ENCODE measurements at places on chromosomes 12 and 14. TPM values are rescaled to one million over a fixed set of nuclear protein-coding genes. Genes with fewer than 3 reads are reported as not detected.

DNA sequence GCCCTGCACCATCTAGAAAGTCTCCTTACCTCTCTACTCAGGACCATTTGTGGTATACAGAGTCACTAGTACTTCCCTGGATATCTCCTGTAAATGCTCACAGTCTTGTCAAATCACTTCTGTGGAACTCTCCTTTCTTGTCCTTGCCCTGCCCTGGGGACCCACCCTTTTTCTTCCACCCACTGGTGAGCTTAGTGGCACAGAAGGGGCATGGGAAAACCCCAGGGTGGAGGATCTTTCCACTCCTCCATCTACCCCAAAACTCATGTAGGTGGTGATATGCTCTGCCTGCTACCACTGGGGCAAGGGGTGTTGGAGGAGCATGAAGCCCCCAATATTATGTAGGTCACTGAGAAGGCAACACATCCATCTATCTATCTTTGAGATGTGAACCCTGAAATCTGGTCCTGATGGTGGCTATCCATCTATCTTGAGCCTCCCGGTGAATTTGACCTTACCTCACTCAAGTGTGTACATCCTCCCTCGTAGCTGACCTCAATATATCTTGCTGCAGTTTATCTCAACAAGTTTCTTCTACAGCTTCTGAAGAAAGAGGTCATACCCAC, 943 bp downstream of the TESPA1 start:
- no peaks in the 10 kb centered on the region for H3K4me1 ChIP-seq
- H3K36me3 ChIP-seq = no peaks in the 10 kb centered on the region
- peaks cover 14% of the 10 kb centered on the region for H3K27me3 ChIP-seq
- H3K4me3 ChIP-seq = no peak overlapping the region
- no peak for DNase-seq

OTOGL gene
- 1.3 TPM for total RNA-seq

DNA sequence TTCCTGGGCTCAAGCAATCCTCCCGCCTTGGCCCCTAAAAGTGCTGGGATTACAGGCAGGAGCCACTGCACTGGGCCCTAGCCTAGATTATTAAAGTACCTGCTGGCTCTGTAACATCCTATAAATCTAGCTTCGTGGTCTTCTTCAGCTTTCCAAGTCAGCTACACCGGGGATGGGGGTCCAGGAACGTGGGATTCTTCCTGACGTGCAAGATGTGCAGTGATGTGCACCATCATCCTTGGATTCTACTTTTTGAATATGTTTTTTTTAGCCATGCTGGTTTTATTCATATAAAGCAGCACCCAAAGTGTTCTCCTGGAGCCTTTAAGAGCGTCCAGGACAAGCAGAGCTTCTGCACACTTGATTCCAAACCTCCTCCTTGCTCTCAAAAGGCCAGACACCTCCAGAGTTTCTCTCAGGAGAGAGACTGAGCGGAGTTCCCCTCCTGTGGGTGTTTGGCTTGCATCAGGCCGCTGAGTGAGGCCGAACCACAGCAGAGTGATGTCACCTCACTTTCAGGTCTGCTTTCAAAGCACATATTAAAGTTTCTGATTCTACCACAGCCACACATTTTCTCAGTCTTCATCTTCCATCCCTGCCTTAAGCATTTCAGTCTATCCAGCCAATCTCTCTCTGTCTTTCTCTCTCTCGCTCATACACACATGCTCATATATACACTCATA, 33.4 kb downstream of the VCPKMT start:
- H3K36me3 ChIP-seq = no peaks in the 10 kb centered on the region
- DNase-seq = no peak
- no peaks in the 10 kb centered on the region for H3K27me3 ChIP-seq
- H3K4me3 ChIP-seq = no peak overlapping the region
- H3K27ac ChIP-seq = no peak overlapping the region
- peaks cover 14% of the 10 kb centered on the region for H3K4me1 ChIP-seq

DNA sequence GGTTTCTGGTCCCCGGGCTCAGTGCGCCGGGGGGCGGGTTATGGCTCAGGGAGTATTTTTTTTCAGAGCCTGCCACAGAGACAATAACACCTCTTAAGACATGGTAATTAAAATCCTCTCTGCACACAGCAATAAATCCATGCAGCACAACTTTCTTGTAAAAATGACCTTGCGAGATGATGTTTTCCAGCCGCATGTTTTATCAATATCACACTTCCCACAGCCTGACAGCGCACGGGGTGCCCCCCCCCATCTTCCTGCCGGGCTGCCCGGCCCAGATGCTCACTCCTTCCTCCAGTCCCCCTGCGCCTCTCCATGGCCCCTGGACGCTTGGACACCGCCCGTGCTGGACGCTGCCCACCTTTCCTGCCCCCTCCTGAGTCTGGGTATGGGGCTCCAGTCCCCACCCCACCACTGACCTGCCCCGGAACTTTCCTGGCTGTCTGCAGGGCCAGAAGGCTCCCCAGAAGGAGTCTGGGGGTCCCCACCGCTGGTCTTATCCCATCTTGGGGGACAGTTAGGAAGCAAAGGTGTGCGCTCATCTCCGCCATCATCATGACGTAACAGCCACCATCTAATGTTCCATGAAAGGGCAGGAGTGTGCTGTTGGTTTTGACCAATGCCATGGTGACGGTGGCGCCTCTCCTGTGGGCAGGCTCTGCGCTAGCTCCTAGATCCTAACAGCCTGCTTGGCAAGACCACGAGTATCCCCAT, 182.9 kb downstream of the KIF26A start:
- no peaks in the 10 kb centered on the region for H3K36me3 ChIP-seq
- no peaks in the 10 kb centered on the region for H3K4me1 ChIP-seq
- H3K27me3 ChIP-seq = no peaks in the 10 kb centered on the region
- H3K4me3 ChIP-seq = no peak overlapping the region
- H3K27ac ChIP-seq = no peak overlapping the region
- DNase-seq = no peak

DNA sequence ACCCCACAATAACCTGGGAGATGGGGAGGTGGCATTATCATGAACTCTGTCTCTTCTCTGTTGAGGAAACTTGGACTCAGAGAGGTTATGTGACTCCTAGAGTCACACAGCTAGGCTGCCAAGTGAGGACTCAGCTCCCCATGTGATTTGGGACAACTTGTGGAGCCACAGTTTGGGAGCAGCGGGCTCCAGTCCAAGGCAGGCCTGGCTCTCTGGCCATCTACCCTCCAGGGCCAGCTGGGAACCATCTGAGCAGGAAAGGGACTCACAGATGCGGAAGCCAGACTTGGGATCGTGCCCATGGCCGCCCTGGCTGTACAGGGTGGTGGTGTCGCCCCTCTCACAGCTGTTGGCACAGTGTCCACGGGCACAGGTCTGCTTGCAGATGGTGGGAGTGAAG, 59.1 kb downstream of the ISCA2 start:
- H3K4me3 ChIP-seq = no peak overlapping the region
- H3K36me3 ChIP-seq = peaks cover 11% of the 10 kb centered on the region
- peaks cover 39% of the 10 kb centered on the region for H3K4me1 ChIP-seq
- peak; percentile 82 for DNase-seq

ITPR2 gene
- total RNA-seq = 9.2 TPM

TAS2R7 gene
- total RNA-seq = not detected

DNA sequence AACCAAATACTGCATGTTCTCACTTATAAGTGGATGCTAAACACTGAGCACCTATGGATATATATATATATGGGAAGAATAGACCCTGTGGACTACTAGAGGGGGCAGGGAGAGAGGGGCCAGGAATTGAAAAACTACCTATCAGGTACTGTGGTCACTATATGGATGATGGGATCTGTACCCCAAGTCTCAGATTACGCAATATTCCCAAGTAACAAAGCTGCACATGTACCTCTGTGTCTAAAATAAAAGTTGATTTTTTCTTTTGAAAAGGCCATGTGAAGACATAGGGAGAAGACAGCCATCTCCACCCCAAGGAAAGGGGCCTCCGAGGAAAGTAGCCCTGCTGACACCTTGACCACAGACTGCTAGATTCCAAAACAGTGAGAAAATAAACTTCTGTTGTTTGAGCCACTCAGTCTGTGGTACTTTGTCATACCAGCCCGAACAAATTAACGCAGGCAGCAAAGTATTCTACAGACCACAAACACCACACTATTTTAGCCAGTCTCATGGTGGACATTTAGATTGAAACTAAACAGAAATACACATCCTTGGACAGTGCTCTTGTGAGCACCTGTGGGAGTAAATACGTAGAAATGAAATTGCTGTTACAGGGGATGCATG, 197.1 kb downstream of the EFCAB11 start:
- H3K4me3 ChIP-seq = no peak overlapping the region
- no peaks in the 10 kb centered on the region for H3K4me1 ChIP-seq
- no peak overlapping the region for H3K27ac ChIP-seq
- no peak for DNase-seq
- H3K36me3 ChIP-seq = no peaks in the 10 kb centered on the region
- no peaks in the 10 kb centered on the region for H3K27me3 ChIP-seq

DNA sequence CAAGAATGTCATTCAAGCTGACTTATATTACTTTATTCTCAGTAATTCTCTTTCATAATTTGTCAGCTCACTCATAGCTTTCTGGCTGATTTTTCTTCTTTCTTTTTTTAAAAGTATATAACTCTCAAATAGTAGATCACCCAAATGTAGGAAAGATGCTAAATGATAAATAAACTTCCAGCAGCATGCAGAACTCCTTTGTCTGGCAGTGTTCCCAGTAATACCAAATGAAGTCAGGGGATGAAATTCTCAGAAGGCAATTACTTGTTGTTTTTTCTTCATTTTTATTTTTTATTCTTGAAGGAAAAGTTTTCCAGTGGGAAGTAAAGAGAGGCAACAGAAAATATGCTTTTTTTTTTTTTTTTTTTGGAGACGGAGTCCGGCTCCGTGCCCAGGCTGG, 133.3 kb upstream of the SLCO1C1 start:
- no peak overlapping the region for H3K27ac ChIP-seq
- no peaks in the 10 kb centered on the region for H3K36me3 ChIP-seq
- H3K4me1 ChIP-seq = no peaks in the 10 kb centered on the region
- no peak for DNase-seq

- no peaks in the 10 kb centered on the region for H3K36me3 ChIP-seq
- peaks cover 73% of the 10 kb centered on the region for H3K4me1 ChIP-seq
- H3K27me3 ChIP-seq = no peaks in the 10 kb centered on the region
- DNase-seq = peak; percentile 60
These were observed 46.3 kb downstream of the FLRT2 start for GRCh38 chr14:85576218-85576617.

- DNase-seq = no peak
- H3K27me3 ChIP-seq = no peaks in the 10 kb centered on the region
- no peak overlapping the region for H3K4me3 ChIP-seq
- H3K4me1 ChIP-seq = no peaks in the 10 kb centered on the region
- H3K36me3 ChIP-seq = no peaks in the 10 kb centered on the region
These were observed 58.0 kb downstream of the FAR2 start for GRCh38 chr12:29207120-29207519.

DNA sequence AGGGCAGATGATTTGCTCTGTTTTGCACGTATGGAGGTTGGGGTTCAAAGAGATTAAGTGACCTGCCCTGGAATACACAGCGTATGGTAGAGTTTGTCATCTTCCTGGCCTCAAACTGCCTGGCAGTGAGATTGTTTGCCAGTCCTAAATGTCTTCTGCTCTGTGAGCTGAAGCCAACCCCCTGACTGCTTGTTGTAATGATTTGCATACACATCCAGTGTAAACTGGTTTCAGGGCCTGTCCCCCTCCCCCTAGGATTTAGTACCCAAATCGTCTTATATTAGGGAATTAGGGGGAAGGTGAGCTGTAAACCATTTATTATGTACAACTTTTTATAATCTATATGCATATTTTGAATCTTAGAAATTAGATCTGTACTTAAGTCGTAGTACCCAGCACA, 38.4 kb downstream of the AKAP3 start:
- H3K36me3 ChIP-seq = peaks cover 33% of the 10 kb centered on the region
- DNase-seq = no peak
- H3K4me3 ChIP-seq = no peak overlapping the region
- no peaks in the 10 kb centered on the region for H3K27me3 ChIP-seq
- H3K4me1 ChIP-seq = peaks cover 10% of the 10 kb centered on the region
- no peak overlapping the region for H3K27ac ChIP-seq

DNA sequence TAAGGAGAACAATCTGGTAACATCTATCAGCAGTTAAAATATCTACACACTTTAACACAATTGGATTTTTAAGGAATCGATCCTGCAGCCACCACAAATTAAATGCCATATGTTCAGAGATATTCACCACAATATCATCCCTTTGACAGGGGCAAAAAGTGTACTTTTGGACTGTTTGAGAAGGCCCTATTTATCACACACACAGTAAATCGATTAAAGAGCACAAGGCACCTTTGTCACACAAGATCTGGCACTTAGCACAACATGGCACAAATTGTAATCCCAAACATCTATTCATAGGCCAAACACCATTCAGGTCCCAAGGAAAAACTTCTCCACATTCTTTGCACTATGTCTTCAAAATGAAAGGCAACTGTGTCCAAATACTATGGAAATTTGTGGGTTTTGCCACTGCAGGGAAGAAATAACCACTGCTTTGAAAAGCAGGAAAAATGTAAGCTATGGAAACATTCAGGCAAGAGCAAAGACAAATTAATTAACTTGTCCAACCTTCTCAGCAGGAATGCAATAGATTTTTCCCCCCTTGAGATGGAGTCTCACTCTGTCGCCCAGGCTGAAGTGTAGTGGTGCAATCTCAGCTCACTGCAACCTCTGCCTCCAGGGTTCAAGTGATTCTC, 282.5 kb upstream of the TMPO start:
- peaks cover under 1% of the 10 kb centered on the region for H3K4me1 ChIP-seq
- no peaks in the 10 kb centered on the region for H3K36me3 ChIP-seq
- H3K4me3 ChIP-seq = no peak overlapping the region
- H3K27ac ChIP-seq = no peak overlapping the region

DNA sequence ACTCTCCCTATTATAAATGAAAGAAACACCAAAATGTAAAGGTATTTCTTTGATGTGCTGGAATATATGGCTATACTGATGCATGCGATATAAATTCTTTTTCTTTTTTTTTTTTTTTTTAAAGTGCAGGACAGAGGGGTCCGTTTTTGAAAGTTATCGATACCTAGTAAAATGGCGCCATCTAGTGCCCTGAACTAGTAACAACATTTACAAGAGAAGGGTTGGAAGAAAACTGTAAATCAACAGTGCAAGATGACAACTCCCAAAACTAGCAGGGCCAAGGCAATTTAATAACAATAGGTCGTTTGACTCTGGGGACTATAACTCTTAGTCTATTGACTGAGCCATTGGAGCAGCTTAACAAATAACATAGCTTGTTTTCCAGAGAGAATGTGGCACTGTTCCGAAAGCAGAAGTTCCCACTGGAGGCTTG, 137.7 kb downstream of the SPTSSA start:
- H3K27me3 ChIP-seq = peaks cover 34% of the 10 kb centered on the region
- no peaks in the 10 kb centered on the region for H3K36me3 ChIP-seq
- no peak overlapping the region for H3K4me3 ChIP-seq
- H3K4me1 ChIP-seq = no peaks in the 10 kb centered on the region

GRCh38 chr12:9727813-9728212, 5.1 kb downstream of the CLECL1 start:
- DNase-seq = no peak
- peaks cover 6% of the 10 kb centered on the region for H3K27me3 ChIP-seq
- no peak overlapping the region for H3K27ac ChIP-seq

GRCh38 chr14:93536945-93537344, 106.2 kb downstream of the UNC79 start:
- H3K36me3 ChIP-seq = no peaks in the 10 kb centered on the region
- H3K4me3 ChIP-seq = no peak overlapping the region
- H3K27me3 ChIP-seq = no peaks in the 10 kb centered on the region
- no peaks in the 10 kb centered on the region for H3K4me1 ChIP-seq

Data from GM23248 (cell line).